HEK293T (cell line): ENCODE measurements at places on chromosomes 2 and 18.

DNA sequence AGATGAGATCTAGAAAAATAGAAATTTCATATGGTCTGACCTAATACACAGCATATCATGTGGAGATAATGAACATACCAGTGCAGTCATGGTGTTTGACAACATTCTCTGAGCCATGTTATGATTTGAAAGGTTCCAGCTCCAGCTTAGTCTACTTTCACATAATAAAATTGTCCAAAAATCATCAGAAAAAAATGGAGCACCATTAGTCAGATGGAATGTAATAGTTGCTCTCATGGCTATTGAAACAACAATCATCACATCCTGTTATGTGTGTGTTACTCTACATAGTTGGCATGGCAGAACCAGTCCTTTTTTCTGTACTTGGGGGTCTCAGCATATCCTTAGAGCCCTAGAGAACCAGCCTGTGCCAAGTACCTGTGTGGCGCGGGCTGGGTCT, 678.9 kb upstream of the FANCL start:
- no peak for DNase-seq

- DNase-seq: no peak
Measured at GRCh38 chr2:202815548-202816360, 55.8 kb downstream of the ICA1L start.

- no peak for DNase-seq
Measured at GRCh38 chr2:108634011-108634410, 85.3 kb upstream of the RANBP2 start.

- no peak for DNase-seq
Measured at GRCh38 chr2:170862286-170862902, 45.7 kb downstream of the GAD1 start.

DNA sequence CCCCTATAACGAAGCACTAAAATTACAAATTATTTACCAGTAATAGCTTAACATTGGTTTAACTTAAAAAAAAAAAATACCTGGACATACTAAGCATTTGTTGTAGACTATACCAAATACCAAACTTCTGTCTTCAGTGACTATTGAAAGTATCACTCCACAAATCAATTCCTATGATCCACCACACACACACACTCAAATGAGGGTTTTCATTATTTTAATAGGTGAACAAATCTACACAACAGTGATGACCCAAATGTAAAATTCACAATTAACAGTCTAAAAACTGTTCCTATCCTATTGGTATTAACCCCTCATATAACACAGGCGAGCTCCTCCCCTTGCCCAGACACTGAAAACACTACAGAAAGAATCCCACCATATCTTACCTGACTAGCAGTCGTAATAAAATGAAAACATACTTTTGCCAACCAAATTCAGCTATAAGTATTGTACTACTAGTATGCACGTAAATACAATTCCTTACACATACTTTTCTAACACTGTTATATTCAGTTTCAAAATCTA, 2.5 kb downstream of the SP3 start:
- no peak for DNase-seq

- no peak for DNase-seq
Measured at GRCh38 chr2:28994679-28995078, 13.6 kb downstream of the TOGARAM2 start.

DNA sequence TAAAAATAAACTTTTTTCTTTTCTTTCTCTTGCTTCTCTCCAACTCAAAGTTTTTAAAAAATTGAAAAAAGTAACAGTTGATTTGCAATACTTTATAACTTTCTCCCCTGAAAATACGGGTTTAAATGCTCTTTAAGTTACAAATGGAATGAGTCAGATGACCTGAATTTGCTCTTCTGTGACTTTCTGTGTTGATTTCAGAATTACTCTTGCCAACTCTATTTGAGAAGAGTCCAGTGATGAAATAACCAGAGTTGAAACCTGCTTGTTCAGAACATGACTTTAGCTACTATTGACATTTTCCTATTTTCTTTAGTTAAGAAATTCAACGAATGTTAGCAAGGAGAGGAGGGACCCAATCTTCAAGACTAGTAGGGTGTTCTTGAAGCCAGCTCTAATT, 146.1 kb upstream of the ZSWIM2 start:
- DNase-seq: no peak

- DNase-seq: no peak
Measured at GRCh38 chr2:112841295-112842044, 4.9 kb upstream of the IL1B start.

GRCh38 chr2:30362468-30363081, 84.5 kb upstream of the LCLAT1 start:
- DNase-seq: no peak

DNA sequence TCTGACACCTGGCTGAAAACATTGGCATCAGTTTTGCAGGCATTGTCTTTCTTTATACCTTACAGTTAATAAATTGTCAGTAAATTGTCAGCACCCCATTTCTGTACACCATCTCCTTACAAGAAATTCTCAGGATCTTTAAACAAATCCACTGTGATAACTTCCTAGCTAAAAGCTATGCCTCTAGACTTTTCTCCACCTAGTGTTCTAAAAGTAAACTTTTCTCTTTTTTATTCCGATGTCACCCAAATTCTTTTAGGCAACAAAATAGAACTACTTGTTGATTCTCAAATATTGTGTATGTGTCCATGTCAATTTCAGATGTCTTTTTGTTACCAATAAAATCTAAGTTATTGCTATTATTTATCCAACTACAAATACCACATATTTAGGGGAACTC, 617.4 kb upstream of the NRXN1 start:
- no peak for DNase-seq

DNA sequence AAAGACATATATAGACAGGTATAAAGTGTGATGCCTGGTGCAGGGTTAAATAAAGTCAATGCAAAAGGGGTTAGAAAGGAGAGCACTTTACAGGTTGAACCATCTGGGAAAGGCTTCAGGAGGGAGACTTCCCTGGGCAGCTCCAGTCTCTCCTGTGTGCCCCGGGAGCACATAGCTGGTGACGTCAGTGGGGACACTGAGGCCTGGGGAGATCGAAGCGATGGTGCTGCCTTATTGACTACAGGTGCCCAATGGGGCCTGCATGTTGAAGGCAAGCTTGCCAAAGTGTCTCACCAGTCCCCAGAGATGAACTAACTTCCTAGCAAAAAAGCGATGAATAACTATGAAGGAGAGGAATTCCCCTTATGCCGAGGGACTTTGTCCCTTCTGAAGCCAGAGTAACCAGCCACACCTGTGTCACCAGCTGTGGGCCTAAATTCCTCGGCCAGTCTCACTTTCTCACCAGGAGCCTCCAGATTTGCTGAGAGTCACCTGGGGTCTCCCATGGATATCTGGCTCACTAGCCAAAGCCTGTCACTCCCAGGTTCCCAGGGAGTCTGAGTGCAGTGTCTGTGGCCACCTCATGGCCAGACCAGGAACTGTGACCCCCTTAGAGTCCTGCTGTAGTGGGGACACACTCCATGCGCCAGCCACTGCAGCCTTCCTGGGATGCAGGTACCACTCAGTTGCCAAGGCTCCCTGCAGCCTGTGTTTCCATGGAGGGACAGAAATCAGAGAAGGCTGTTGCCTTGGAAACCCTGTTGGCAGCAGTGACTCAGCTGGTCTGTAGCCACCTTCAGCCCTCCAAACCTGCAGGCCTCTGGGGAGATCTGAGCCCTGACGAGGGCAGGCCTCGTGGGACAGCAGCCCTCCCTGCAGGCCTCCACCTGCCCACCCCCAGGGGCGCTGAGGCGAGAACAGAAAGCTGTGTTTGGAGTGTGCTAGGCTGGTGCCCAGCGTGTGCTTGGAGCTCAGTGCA, 128.7 kb downstream of the CTIF start:
- DNase-seq: no peak

- no peak for DNase-seq
Measured at GRCh38 chr2:16322308-16323125, 343.1 kb downstream of the CYRIA start.

- no peak for DNase-seq
Measured at GRCh38 chr2:15745350-15745749, 153.7 kb downstream of the DDX1 start.

GRCh38 chr2:240988146-240988545, 10.3 kb upstream of the SNED1 start:
- DNase-seq: no peak

DNA sequence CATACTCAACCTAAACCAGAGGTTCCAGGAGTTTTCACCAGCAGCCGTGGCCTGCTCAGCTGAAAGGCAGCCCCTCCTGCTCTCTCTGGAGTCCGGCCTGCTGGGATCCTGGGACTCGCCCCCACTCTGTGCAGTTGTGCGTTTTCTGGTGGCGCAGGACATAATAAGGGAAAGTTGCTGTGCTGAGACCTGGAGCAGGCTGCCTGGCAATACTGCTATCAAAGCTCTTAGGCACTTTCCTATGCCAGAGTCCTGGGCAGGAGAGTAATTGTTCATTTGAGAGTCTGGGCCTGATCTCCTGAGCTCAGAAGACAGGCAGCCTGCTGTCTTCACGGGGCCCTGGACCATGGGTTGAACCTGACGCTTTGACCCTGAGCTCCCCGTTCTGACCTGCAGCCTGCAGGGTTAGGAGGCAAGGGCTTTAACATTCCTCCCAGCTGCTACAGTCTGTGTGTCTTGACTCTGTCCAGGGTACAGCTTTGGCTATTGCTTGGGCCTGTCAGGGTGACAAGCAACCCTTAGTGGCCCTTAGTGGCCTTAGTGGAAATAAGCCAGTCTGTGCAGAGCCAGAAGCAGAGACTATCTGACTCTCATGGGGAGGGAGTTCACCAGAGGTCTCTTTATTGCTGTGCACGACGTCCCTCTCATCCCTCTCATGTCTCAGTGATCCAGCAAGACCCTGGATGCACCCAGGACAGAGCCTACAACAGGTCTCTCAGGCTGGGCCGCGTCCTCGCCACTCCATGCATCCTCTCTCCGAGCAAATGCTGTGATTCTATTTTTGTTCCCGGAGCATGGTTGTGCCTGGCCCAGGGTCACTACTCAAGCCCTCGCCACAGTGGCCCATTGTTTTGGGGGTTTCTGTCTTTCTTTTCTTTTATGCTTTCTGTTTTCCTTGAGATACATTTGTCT, 60.6 kb downstream of the ACKR3 start:
- DNase-seq: no peak

DNA sequence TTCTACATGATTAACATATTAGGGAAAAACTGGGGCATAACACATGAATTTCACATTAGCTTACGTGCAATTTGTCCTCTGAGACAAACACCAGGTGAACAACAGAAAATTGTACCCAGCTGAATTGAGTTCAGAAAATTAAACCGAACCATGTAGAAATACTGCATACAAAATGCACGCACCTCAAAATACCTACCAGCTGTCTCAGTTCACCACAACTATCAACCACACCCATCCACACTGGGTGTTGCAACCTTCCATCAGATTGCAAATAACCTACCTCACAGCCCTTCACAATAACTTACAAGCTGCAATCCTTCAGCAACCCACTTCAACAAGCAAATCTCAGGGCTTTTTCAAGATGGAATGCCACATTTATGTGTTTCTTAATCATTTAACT, 55.9 kb downstream of the UNC50 start:
- DNase-seq: no peak

- DNase-seq: no peak
Measured at GRCh38 chr2:15665067-15665942, 73.6 kb downstream of the DDX1 start.

GRCh38 chr2:168182550-168183249, 64.7 kb downstream of the STK39 start:
- no peak for DNase-seq

DNA sequence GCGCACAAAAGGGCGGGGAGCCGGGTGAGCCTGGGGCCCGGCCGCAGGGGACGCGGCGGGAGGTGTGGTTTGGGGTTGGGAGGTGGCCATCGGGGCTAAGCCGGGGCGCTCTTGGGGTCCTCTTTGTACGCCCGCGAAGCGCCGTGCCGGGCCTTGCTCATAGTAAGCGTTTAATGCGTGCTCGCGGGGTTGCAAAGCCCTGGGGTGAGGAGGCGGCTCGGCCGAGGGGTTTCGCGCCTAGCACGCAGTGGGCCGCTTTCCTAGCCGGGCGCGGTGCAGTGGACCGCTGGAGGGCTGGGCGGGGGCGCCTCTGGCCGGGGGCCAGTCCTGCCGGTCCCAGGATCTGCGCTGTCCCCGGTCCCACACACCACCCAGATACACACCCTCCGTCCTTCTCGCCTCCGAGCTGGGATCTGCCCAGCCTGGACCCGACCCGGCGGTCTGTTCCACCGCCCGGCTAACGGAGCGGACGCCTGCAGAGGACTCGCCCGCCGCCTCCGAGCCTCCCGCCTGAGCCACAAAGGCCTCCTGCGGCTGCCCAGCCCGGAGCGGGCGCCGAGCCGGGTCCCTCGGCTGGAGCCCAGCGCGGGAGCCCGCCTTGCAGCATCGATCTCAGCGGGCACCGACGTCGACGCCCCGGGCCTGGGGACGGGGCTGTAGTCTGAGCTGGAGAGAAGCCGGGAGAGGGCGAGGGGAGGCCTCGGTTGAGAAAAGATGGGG, 564 bp downstream of the DPYSL5 start:
- DNase-seq: peak; percentile 55

DNA sequence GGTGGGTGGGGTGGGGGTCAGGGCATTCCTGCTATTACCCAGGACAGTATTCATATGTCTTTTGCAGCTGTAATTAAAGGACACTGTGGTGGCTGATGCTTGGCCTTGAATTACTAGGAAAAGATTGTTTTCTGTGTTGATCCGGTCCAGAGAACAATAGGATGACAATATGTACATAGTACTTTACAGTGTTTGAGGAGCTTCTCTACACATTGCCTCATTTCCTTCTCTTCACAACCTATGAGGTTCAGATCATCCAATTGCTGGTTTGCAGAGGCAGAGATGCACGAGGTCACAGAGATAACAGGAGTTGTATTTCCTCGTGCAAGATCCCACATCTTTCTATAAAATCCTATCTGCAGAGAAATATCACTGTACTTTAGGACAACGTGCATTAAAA, 119.5 kb downstream of the LIPG start:
- DNase-seq: no peak

DNA sequence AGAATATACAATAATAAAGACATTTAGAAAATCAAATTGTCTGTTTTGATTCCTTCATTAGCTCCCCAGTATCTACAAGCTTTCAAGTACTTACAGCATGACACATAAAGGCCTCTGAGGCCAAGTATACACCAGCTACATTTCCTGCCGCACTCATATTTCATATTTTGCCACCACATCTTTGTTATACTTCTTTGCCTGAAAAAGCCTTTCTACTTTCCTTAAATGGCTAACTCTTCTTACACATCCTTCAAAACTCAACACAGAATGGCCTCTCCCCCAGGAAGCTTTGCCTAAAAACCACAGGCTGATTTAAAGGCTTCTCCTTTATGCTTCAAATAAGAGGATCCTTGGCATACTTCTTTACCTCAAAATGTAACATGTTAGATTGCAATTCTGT, 4.5 kb downstream of the STK17B start:
- DNase-seq: no peak

GRCh38 chr2:217804791-217805667, 197.8 kb downstream of the TNS1 start:
- DNase-seq: no peak
